ENCODE measurements at places on chromosomes 3 and 15.

DNA sequence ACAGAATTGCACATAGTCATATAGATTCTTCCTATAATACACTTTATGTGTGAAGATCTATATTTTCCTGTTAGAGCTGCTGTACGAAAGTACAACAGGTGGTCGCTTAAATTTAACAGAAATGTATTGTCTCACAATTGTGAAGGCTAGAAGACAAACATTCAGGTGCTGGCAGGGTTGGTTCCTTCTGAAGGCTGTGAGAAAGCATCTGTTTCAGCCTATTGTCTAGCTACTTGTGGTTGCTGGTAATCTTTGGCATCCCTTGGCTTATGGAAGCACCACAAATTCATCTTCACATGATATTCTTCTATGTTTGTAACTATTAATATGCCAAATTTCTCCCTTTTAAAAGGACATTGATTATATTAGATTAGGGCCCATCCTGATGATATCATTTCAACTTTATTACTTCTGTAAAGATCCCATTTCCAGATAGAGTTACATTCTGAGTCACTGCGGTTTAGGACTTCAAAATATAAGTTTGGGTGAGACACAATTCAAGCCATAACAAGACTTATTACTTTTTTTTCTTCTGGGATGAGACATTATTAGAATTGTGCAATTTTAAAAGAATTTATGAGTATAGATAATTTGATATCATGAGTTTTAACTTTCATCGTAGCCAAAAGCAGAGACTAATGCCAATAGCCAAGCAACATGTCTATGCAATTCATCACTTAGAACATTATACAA lies 248.1 kb upstream of the BCHE start:
- DNase-seq = peak; percentile 3

GRCh38 chr15:69815793-69816192 lies 281.9 kb downstream of the TLE3 start:
- no peak for DNase-seq

DNA sequence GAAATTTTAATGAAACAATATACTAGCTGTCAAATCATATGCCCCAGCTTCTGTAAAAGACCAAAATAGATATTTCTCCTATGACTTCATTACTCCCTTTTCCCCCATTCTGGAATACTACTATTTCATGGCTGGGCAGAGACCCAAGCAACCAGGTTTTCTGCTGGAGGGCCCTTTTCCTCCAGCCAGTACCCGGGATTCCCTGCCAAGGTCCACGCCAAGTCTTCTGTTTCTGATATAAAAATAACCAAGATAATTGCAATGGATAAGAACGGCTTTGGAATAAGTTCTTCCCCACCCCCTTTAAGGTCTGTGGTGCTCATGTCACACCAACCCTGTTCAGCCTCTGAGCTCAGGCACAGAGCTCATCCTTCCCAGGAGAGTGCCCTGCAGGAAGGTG lies 17.2 kb upstream of the NMNAT3 start:
- DNase-seq = no peak

DNA sequence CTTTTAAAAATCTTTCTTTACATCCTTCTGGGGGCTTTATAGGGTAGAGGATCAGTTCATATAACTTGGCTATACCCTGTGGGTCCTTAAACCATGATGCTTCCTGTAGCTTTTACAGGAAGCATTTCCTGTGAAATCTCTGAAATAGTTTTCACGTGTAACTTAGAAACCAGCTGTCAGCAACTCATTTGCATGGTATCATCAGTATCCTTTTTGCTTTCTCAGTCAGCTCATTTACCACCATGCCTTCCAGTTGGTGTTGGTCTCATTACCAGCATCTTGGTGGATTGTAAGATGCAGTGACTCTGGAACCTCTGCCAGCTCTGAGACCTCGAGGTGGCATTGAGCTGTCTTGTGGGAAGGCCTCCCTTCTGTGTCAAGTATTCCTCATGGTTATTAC lies 96.7 kb upstream of the MYZAP start:
- no peak for DNase-seq

DNA sequence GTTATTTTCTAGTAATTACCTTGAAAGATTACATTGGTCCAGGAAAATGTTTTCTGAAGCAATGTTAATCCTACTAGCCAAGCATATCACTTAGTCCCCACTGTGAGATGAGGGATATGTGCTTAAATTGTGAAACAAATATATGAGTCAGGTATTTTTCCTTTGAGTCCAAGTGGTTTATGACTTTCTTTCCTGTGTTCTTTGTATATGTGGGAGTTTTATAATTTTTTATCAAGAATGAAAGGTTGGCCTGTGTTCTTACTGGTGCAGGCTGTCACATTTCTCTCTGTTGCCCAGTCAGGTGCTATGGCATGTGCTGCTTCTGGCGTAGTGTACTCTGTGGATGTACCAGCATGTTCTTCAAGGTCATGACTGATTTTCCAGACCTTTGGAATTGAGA lies 147.4 kb downstream of the CMSS1 start:
- DNase-seq = peak; percentile 51

GRCh38 chr3:123102826-123103225 lies 36.0 kb downstream of the PDIA5 start:
- DNase-seq = no peak

DNA sequence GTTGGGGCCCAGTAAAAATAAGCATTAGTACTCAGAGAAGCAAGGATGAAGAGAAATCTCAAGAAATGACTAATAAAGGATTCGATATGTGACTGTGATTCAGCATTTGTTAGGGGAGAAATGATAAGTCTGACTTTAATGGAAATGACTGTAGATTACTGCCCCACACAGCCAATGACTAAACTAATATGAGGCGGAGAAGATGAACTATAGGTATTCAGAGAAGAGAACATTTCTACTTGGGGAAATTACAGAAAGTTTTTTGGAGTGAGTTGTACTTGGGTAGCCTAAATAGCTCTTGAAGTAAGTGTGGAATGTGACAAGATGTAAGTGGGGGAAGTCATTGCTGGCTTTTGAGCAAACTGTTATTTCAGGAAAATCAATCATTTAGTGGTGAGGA lies 380.0 kb downstream of the PDCD6IP start:
- peak; percentile 87 for DNase-seq

- DNase-seq = peak; percentile 83
These were observed 642.3 kb downstream of the RBMS3 start for GRCh38 chr3:29922992-29923746.

DNA sequence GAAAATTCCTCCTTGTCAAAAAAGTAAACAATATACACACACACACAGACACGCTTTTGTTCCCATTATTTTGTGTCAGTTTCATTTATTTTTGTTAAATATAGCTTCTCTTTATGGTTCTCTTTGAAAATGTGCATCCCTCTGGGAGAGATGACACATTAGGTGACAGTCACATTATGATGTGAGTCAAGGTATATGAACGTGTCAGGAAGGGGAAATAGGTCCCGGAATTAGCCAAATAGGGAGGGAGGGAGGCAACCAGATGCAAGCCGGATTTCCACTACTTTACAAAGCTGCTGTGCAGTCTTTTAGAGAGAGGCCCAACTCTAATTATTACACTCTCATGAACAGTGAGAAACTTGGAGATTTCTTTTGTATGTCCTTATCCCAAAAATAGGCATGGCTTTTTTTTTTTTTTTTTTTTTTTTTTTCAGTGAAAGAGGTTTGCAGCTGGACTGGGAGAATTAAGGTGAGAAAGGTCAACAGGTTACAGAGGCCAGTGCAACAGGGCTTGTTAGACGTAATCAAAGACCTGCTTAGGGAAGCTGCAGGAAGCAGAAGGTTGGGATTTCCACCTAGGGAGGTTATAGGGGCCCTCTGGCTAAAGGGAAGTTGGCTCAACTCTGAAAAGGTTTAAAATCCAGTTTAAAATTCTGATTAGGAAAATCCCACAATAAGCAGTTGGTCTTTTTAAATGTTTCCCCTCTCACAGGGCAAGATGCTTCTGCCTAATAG lies 240.5 kb upstream of the UBE2E1 start:
- no peak for DNase-seq

Data from fibroblast of skin of right quadriceps (primary cell).